ENCODE measurements at places on chromosomes 3 and 15. TPM values are rescaled to one million over a fixed set of nuclear protein-coding genes. Genes with fewer than 3 reads are reported as not detected.

Gene XIRP1
- 0.44 TPM for total RNA-seq

Gene MYO5C
- total RNA-seq, result 71.3 TPM

DNA sequence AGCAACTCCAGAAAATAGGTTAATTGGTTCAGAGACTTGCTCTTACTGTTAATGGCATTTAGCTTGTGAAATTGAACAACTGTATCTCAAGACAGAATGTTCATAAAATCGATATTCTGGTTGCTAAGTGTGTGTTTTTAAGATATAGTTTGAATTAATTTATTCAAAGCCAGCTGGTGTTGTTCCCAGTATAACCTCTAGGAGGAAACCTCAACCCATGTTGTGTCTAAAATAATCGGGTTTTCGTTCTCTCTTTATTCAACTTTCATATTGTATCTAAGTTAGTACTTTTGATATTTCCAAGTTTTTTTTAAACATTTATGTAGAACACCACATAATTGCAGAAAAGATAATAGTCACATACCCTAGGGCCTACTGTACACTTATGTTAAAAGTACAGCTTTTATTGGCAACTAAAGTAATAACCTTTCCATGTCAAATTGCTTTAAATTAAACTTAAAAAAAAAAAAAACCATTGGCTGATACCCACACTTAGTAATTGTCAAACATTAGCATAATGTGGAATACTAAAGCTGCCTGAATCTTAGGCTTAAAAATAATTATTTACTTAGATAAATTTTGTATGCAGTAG, 90.9 kb downstream of the SAMMSON start:
- no peak for DNase-seq

DNA sequence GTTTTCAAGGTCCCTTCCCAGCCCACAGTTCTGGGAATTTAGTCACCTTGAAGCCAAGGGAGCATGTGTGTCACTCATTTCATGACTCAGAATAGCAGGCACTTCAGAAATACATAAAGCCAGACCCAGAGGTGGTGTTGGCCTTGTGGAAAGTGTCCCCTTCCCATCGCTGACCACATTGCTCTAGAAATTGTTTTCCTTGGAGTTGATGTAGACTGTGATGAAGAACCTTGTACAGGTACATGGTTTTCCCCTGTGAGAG, 158.8 kb downstream of the SLCO3A1 start:
- no peak for DNase-seq

DNA sequence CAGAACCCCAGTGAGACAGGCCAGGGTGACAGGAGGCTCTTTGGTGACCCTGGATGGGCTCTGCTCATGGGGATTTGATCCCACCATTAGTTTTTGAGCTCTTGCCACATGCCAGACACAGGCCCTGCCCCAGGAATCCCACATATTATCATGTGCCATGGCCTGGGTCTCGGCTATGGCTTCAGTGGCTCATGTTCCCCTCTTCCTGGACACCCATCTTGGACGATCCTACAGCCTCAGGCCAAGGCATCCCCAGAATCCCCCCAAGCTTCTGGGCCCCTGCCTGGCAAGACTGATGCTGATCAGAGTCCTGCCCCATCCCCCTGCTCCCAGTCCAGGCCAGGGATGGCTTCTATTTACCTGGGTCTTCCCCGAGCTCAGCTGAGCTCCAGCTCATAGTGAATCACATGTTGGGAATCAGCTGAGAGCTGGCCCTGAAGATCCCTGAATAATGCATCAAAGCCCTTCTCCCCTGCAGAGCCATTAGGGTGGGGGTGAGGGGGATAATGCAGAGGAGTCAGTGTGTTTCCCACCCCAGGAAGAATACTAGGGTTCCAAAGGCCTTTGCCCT, 50.9 kb upstream of the CHRNB4 start:
- DNase-seq, result no peak

GRCh38 chr15:75532413-75533250, 46.5 kb downstream of the PTPN9 start:
- DNase-seq, result no peak

- DNase-seq, result no peak
Measured at GRCh38 chr3:52400275-52400793, 44.6 kb downstream of the SEMA3G start.

Gene VPS39
- 89.9 TPM for total RNA-seq

Gene TGM4
- not detected for total RNA-seq

DNA sequence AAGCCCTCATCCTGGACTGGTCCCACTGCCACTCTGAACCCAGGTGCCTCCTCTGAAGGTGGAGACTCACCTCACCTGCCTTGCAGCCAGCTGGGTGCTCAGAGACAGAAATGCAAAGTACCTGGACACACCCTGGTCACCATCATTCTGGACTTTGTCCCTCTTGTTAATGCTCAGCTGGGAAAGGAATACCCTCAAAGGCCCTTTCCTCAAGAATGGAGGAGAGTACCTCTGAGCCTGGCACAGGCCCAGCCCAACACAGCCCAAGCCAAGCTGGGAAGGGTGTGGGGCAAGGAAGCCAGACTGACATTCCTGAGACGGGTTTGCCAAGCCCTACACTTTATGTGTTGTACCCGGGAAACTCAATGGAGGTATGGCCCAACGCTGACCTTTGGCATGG, 983 bp upstream of the ALAS1 start:
- no peak for DNase-seq

DNA sequence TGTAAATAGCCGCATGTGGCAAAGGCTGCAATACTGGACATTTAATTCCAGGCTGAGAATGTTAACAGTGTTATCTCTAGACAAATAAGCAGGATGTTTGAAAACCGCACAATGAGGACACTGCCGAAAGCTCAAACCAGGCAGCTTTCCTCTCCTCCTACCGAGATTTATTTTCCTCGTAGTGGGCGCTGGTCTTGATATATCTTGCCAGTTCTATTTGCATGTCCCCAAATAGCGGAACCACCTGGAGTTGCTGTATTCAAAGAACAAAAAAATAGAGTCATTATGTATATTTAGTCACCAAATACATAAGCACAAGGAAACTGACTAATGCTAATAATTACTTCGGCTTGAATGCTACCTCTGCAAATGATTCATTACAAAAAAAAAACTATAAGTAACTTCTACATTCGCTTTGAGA, 46.5 kb downstream of the CYFIP1 start:
- DNase-seq, result no peak

- DNase-seq, result no peak
Measured at GRCh38 chr15:37098468-37099318, 1.7 kb downstream of the MEIS2 start.

Gene SYNPR
- total RNA-seq, result not detected

DNA sequence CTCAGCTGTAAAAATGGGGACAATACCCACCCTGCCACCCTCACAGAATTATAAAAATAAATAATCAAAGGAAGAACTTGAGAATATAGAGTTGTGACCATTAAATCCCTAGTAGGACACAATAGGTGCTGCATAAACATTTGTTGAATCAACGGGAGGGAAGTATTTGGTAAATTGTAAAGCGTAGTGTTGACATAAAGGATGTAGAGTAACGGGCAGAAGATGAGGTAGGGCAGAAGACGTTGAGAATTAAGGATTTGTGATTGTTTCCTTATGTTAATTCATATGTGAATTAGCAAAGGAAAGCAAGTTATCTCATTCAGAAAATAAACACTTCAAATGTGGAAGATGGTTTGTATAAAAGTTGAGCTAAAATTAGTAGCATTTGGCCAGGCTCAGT, 7.1 kb downstream of the RAMAC start:
- DNase-seq, result no peak

DNA sequence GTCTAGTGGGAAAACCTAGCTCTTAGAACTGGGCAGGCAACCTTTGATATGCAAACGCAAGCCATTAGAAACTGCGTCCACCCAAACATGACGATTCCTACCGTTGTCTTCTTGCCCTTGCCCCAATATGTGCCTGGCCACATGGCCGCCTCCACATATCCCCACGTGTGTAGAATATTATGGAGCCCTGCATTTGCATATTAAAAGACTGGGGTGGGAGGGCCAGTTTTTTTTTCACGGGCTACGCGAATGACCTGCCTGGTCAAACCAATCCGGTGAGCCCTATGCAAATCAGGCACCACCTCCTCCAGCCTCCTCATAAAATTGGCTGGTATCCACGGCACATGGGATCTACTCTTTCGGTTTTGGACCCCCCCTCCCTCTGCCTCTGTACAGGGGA, 381.0 kb upstream of the RGMA start:
- no peak for DNase-seq

Gene PLSCR2
- not detected for total RNA-seq

GRCh38 chr3:167538081-167538480, 64.2 kb upstream of the SERPINI2 start:
- no peak for DNase-seq

DNA sequence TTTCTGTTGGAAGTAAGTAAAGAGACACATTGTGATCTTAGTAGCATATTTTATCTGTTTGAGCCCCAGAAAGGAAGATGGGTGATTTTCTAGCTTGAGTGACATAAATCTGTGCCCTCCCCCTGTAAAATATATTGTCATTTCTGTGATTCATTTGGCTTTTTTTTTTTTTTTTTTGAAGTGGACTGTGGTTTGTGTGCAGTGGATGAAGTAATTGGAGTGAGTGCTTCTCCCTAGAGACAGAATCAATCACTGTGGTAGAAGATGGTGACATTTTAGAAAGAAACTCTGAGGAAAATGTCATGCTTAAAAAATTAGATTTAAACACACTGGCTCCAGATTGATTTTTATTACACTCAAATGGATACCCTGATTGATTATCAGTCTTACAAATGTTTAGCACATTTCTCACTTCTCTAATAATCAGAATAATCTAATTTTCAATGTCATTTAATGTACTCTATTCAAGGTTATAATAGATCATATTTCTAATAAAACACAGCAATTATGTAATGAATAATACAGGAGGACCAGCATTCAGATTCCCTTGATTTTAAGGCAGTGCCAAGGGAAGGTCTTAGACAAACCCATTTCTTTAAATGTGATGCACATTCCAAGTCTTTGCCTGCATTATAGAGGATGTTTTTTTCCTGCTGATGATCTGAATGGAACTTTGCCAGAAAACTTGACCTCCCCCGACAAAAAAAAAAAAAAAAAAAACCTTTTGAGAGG, 116.6 kb downstream of the TOP2B start:
- DNase-seq, result no peak

DNA sequence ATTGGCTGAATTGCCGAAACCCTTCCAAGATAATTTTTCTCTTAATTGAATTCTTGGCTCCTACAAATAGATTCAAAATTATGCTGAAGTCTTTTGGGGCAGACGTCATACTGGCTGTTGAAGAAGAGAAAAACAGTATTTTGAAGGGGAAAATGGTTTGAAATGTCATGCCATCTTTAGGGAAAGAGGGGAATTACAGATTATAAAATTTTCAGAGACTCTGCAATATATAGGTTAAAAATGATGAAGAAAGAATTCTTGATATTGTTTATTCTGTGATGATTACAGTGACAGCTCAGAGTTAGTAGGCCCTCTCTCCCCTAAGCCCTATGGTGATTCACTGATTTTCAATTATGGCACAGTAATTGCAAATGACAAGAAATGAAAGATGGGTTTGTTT, 86.1 kb downstream of the CGNL1 start:
- no peak for DNase-seq

Gene LMAN1L
- not detected for total RNA-seq

DNA sequence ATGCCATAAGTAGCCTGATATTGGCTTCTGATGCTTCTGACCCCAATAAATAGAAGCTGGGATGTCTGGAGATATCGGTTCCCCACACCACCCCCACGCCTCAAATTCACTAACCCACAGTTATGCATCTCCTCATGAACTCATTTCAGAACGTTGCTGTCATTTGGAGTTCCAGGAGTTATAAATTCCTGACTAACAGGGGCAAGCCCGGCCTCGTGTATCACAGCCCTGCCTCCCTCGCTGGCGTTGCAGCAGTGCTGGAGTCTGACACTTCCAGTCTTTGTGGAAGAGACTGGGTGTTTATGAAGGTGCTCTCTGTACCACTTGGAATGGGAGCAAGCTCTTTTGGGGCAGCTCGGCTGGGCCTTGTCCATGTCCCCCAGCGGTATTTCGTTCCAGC, 101.0 kb downstream of the ANP32A start:
- no peak for DNase-seq

- DNase-seq, result no peak
Measured at GRCh38 chr3:169624533-169624972, 39.0 kb downstream of the MECOM start.

DNA sequence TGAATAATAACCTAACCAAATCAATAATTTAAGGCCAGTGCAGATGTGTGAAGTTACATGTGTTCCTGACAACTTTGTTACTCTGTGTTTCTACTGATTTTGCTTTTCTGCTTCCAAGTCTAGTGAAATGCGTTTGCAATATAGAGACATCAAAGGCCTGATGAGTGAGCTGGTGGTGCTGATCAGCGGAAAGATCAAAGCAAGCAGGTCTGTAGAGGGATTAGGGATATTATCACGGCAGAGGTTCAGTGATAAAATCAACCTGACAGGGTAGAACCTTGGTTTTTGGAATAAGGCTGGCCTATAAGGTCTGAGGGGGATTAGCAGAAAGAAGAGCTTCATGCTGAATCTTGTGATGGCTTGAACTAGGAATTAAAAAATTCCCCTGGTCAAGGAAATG, 111.7 kb downstream of the EDEM1 start:
- DNase-seq, result no peak

DNA sequence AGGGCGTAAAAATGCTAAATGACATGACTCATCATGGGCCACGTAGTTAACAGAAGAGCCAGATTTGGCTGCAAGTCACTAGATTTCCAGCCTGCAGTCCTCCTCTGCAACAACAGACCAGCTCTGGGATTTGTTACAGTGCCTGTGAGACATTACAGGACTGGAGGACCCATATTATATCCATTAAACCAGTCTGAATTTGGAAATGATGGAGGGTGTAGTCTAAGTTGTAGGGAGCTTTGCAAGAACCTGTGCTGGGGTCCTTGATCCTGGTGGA, 10.8 kb downstream of the ZNF774 start:
- DNase-seq, result no peak

DNA sequence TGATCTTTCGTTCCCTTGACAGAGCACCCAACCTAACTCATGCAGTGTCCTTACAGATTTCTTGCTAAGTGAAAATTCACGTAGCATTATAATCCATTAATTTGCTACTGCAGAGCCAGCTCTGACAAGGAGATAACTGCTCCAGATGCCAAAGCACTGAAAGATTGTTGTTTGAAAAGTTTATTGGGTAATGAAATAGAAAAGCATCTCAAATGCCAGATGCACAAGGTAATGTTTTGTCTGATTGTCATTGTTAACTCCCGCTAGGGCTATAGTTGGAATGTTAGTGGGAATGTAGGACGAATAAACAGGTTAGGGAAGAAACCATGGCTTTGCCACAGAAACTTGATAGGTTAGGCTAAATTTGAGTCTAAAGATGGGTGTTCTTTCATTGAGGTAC, 20.2 kb upstream of the SLC2A2 start:
- no peak for DNase-seq
